Right ventricle myocardium inferior (tissue), 1 donor: ENCODE measurements at places on chromosomes 6 and 20.
A peak's percentile ranks its signal among the peaks of the same experiment; 100 is the strongest.

DNA sequence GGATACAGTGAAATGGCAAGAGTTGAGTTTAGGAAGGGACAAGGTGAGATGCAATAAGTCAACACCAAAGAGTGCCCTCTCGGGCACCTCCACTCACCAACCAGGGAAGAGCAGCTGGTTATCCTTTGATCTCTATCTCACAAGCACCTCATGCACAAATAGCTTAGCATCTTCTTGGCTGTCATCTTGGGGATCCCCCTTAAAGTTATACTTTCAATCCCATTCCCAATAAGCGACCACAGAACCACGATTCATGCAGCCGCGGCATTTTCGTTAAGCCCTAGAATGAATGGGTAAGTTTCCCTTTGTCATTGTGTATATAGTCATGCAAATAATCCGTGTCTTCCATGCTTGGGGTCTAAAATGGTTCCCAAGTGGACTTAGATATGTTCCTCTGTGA is 73.5 kb downstream of the ADTRP start:
- no peak for DNase-seq

- no peak for DNase-seq
Measured at GRCh38 chr20:25541676-25542075, 43.7 kb downstream of the NINL start.

GRCh38 chr20:63517376-63518309 is 2.9 kb upstream of the PPDPF start:
- peak; percentile 63 for DNase-seq

DNA sequence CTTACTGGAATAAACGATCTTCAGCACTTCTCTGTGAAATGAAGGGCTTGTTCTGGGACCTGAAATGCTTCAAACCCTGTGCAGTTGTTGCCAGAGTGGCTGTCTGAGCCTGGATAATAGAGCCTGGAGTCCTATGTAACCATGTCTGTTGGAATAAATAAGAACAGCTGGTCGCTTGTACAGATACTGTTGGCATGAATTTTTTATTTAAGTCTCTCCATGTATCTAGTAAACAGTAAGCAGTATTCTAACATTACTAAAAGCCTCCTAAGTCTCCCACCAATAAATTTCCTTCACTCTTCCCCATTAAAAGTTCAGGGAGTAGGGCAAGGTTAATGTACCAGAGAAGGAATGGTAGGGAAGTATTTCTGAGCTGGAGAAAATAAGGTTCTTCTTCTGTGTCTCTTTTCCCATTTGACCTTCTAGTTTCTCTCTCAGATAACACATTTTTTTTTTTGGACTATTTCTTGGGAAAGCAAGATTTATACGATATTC is 227.5 kb downstream of the PRL start:
- DNase-seq = no peak

DNA sequence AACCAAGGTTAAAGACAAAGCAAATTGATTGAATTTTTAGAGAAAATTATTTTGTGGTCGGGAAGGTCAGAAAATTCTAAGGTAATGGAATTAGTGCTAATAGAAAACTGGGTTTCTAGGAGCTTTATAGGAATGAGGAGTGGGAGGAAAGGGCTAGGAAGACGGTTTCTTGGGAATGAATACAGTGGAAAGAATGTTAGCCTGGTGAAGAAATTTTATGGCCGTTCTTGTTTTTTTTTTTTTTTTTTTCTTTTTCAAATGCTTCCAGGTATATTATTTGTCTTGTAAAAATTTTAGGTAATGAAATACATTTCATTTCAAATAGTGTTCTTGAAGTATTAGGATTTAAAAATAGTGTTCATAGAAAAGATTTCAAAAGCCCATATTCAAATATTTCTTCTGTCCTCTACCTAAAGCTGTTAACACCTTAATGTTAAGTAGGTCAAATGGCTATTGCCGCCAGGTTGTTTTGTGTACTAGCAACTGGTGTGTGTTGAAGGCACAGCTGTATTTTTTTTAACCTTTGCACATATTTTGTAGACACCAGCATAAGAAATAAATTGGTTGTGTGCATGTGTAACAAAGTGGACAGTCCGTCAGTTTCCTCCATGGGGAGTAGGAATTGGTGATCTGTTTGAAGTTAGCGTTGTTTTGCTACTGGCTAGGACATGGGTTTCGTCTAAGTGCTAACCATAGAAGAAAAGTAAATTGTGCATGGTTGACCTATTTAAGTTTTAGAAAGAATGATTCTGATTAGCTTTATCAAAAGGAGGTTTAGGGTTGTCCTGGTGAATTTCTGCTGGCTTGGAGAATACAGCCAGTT is 32.3 kb downstream of the AFDN start:
- no peak for DNase-seq

- no peak for DNase-seq
Measured at GRCh38 chr6:168862346-168862980, 391.2 kb downstream of the THBS2 start.

GRCh38 chr6:25417046-25417605 is 138.0 kb downstream of the CARMIL1 start:
- DNase-seq = no peak

- no peak for DNase-seq
Measured at GRCh38 chr6:35237476-35237875, 22.1 kb upstream of the ZNF76 start.
